ENCODE measurements at places on chromosomes 13 and 19. TPM values are rescaled to one million over a fixed set of nuclear protein-coding genes. Genes with fewer than 3 reads are reported as not detected.

ZGLP1 gene
- total RNA-seq: 0.23 TPM

MUC16 gene
- total RNA-seq: not detected

LRP3 gene
- 35.6 TPM for total RNA-seq

KIR2DL3 gene
- not detected for total RNA-seq

CEACAM8 gene
- total RNA-seq: not detected

C13orf42 gene
- total RNA-seq: not detected

RFPL4A gene
- total RNA-seq: not detected

GRIK5 gene
- total RNA-seq: not detected

THSD8 gene
- total RNA-seq: not detected

LMTK3 gene
- 0.08 TPM for total RNA-seq

KLF12 gene
- total RNA-seq: 7.1 TPM

ZNF579 gene
- total RNA-seq: 3.3 TPM

CEACAM7 gene
- not detected for total RNA-seq

ZNF8 gene
- total RNA-seq: 1.6 TPM

KIR2DL4 gene
- not detected for total RNA-seq

HSD17B14 gene
- total RNA-seq: 5.3 TPM

HPN gene
- total RNA-seq: not detected

ZNF549 gene
- total RNA-seq: 9.5 TPM

ACP4 gene
- total RNA-seq: not detected

CYP2A7 gene
- not detected for total RNA-seq

GRIN2D gene
- total RNA-seq: 0.23 TPM

SBNO2 gene
- 40.7 TPM for total RNA-seq

PRR22 gene
- total RNA-seq: 0.08 TPM

CACNA1A gene
- total RNA-seq: 5.0 TPM

IGFL4 gene
- under 0.01 TPM for total RNA-seq

LILRA1 gene
- not detected for total RNA-seq

ZNF547 gene
- 10.6 TPM for total RNA-seq
